Left renal pelvis (tissue), 4 donors: ENCODE measurements at places on chromosomes 12 and 14. TPM values are rescaled to one million over a fixed set of nuclear protein-coding genes. Genes with fewer than 3 reads are reported as not detected.

- no peak for DNase-seq
These were observed 1.7 kb downstream of the BTBD7 start for GRCh38 chr14:93331002-93331727.

- DNase-seq = no peak
These were observed 17.2 kb downstream of the PEX5 start for GRCh38 chr12:7206691-7207090.

- no peak for DNase-seq
These were observed 293.5 kb downstream of the SLC6A15 start for GRCh38 chr12:84619053-84619571.

DNA sequence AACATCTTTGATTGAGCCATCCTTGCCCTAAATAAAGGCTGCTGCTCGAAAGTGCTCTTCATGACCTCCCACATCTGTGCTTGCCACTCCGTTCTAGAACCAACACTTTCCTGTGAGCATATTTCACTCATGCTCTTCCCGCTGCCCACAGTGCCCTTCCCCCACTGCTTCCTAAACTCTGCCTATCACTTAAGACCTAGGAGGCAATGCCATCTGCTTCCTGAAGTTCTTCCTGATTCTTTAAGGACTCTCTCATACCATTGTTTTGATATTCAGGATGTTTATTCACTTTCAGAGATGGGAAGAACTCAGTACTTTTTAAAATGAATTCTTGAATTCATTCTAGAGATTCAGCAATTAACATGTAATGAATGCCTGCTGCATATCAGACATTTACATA is 49.9 kb downstream of the ZFYVE21 start:
- DNase-seq = no peak

DNA sequence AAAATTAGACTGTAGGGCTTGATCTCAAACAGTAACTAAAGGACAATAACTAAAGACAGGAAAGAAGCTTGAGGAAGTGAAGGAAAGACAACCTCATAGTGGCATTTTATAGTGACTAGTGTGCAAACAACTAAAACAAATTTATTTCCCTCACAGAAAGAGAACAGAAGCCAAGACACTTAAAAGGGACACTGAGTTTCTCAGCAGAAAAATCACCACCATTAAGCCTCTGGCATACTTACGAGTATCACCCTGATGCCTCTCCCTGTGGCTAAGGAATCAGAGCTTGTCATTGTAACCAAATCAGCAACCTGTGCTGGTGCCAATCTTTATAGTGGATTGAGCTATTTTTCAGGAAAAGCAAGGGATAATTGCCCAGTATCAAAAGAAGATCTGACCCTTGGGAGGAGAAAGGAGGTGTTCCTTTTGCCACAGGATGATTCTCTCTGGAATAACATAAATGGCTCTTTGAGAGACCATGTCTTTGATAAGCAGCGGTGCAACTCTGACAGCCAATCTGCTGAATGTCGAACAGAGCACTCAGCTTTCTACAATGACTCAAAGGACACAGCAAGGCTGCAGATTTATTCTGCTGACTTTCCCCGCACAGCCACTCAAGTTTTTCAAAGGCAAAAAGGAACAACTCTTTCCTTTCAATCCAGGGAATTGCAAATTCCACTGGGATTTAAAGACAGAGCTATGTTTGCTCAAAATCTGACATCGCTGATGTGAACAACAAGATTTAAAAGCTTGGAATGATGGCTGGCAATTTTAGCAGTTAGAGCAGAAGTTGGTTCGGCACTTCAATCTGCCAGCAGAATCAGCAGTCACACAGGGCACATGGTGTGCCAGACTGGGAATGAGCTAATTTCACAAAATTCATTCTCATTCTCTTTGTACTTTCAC is 34.6 kb downstream of the ATF7 start:
- DNase-seq = no peak

- DNase-seq = no peak
These were observed 33.2 kb downstream of the AKAP3 start for GRCh38 chr12:4615667-4616066.

- no peak for DNase-seq
These were observed 95.2 kb downstream of the GTF2A1 start for GRCh38 chr14:81125536-81125935.

DNA sequence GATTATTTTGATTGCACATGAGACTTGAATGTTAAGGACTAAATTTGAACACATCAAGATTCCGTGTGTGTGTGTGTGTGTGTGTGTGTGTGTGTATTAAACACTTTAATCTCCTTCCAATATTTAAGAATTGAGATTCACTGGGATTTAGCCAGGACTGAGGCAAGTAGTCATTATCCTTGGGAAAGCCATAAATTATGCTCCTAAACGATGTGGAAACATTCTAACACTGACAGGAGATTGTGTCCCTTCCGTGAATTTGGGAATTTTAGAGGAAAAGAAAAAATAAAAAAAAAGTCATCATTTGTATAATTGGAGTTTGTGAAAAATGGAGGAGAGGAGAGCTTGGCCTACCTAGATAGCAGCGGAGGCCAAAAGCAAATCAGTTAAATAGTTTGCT is 212.9 kb downstream of the DUSP6 start:
- no peak for DNase-seq

DNA sequence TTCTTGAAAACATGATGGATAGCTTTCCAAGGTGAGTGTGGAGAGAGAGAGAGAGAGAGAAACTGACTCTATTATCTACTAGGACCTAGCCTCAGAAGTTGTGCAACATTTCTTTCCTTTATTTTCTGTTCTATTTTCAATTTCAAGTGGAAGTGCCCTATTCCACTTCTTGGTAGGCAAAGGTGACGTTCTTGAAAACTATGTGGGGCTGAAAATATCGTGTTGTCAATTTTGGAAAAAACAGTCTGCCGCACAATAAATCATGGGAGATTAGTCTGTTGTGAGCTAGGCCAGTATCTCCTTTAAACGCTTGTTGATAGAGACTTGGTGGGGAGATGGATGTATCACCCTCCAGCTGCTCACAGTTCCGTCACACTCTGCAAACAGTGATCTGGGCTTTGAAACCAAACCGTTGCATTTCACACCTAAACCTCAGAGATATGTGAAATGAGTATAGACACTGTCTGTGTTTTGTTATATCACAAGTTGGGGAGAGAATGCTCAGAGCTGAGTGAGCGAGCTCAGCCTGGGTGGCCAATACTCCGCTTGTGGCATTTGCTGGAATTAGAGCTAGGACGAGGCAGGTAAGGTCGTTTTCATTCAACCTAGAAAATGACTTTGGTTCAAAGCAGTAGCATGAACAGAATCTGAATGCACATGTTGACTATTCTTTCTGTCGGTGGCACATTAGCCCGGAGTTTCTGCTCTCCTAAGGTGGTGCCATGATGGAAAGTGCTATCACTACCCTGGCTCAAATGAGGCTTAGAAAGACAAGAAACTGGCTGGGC is 75.1 kb upstream of the ST8SIA1 start:
- no peak for DNase-seq

DNA sequence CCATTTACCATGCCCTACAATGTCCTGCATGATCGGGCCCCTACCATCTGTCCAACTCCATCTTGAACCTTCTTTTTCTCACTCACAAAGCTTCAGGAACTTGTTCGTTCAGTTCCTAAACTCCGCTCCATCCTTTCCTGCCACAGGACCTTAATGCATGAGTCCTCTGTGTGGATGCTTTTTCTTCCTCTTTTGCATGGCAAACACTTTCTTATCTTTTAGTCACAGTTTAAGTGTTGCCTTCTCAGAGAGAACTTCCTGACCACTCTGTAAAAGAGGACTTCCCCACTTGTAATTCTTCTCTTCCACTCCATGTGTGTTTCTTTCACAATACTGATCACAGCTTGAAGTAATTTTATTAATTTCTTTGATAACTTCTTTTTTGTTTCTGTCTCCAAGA is 54.4 kb upstream of the ETV6 start:
- no peak for DNase-seq

- no peak for DNase-seq
These were observed 86.2 kb upstream of the DCD start for GRCh38 chr12:54734196-54734950.

DNA sequence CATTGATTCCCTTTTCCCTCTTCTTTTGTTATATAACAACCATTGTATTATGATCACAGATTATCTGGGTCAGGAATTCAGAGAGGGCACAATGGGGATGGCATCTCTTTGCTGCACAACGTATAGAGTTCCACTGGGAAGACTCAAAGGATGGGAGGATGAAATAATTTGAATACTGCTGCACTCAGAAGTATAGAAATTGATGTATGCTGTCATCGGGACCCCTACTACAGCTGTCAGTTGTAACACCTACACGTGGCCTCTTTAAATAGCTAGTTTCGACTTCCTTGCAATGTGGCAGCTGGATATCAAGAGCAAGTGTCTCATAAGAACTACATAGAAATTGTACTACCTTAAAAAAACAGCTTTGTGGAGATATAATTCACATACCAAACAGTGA is 408.1 kb downstream of the PDZRN4 start:
- no peak for DNase-seq

- no peak for DNase-seq
These were observed 318.4 kb downstream of the SYT1 start for GRCh38 chr12:79183003-79183402.

DNA sequence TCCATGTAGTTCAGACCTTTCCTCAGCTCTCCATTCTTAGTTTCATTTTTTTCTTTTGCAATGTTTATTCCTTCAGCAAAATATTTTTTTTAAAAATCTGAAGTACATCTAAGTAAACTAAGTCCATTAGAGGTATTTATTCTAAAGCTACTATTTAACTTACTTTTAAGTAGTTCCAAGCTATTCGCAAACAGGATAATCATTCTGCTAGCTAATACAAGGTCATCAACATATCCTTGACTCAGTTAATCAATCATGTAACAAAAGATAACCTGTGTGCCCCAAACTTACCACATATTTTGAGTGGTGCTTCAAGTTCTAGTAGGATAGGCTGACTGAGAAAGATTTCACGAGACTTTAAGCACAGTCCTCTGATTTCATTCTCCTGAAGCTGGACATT is 11.2 kb downstream of the PPP1CC start:
- no peak for DNase-seq

DNA sequence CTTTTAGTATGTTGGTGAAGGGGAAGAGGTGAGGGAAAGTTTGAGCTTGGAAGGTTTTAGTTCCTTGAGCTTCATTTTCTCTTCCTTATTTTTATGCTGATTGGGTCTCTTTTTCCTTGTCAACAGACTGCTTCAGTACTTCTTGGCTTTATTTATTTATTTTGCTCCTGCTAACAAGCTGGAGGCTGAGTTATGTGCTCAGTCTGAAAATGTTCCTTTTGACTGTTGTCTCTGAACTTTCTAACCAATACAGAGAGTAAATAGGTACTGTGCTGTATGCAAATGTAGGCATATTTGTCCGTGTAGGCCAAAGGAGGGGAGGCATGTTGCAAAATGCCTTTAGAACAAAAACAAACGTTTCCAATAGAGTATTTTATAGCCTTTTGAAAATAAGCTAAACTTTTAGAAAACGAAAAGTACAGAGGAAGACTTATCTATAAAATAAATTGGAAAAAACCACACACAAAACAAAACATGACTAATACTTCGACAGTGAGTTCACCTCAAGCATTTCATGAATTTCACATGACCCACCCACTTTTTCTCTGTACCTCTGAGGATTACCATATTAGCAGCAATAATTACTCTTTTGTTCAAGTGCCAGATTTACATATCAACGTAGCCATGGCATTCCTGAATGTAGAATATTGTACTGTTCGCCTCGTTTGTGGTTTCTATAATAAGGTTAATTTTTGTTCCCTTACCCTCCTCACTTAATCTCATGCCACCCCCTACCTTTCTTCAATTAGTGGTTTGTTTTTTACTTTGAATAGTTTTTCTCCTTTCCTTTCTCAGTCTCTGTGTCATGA is 4.7 kb upstream of the CREBL2 start:
- DNase-seq = no peak

GRCh38 chr14:97390096-97390724 is 593.0 kb downstream of the VRK1 start:
- no peak for DNase-seq

DNA sequence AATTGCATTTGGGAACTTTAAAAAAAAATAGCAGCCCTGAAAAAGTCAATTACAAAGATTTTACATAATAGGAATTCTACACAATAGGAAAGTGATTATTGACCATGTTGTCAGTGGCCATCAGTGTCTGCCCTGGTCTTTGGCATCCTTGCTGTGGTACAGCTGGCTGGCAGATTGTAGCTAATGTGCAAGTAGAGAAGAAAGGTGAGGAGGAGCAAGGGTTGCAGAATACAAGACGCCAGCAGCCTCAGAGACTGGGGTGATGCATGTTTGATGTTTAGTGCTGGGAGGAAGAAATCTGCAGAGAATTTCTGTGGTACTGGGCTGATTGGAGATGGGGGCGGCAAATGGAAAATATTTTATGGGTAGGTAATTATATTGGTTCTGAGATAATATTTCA is 322.9 kb downstream of the TMEM117 start:
- DNase-seq = no peak

DNA sequence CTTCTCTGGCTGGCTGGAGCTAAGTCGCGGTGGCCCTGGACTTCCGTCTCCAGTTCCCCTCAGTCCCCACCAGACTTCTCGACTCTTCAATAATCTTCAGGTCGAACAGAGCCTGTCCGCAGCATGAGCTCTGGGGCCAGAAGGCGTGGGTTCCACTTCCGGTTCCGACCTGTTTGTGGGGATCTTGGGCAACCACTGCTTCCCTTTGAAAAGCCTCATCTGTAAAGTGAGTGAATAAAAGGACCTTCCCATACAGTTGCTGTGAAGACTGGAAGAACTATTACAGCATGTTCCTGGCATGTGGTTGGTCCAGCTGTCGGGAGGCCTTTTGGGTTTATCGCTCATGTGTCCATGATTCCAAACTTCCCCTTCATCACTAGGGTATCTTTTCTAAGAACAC is 19.4 kb downstream of the ADGRD1 start:
- DNase-seq = no peak

Gene BATF
- 1.3 TPM for polyA plus RNA-seq

Gene PRPH
- 0.29 TPM for polyA plus RNA-seq

Gene BBS10
- polyA plus RNA-seq = 29.9 TPM

Gene VDR
- polyA plus RNA-seq = 0.35 TPM

Gene NOPCHAP1
- 12.3 TPM for polyA plus RNA-seq

Gene CLEC9A
- 0.10 TPM for polyA plus RNA-seq

Gene SLC38A4
- 2.7 TPM for polyA plus RNA-seq

Gene MYL6
- 1,847 TPM for polyA plus RNA-seq

Gene TMEM52B
- polyA plus RNA-seq = 166 TPM

Gene PMCH
- polyA plus RNA-seq = 0.68 TPM

Gene SH2B3
- 18.0 TPM for polyA plus RNA-seq

Gene RAB15
- polyA plus RNA-seq = 15.4 TPM

Gene COX6A1
- 318 TPM for polyA plus RNA-seq

Gene KRT83
- polyA plus RNA-seq = not detected

Gene BIN2
- polyA plus RNA-seq = 2.4 TPM

Gene JAG2
- 10.9 TPM for polyA plus RNA-seq

Gene CABP1
- polyA plus RNA-seq = 2.3 TPM

Gene SVOP
- 0.19 TPM for polyA plus RNA-seq

Gene ENDOU
- 0.29 TPM for polyA plus RNA-seq

Gene LRP1-AS
- polyA plus RNA-seq = 0.53 TPM
